ENCODE measurements at places on chromosomes 11 and 22.

DNA sequence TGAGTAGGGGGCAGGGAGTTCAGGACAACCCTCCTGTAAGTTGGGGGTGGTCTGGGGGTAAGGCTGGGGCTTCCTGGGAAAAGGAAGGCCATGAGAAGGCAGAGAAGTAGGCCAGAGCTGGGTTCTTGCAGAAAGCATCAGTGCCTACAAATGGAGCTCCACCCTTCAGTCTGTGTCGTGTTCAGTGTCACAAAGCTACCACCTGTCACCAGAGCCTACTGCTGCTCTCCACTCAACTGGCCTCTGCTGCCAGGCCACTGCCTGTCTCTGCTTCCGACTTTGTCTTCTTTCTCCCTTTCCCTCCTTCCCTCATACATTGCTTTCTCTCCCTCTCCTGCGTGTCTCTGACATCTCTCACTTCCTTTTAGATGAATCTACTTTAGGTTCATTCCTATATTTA, 3.4 kb upstream of the WBP2NL start:
- DNase-seq, result no peak

- no peak for DNase-seq
Measured at GRCh38 chr22:49660321-49660720, 167.4 kb downstream of the BRD1 start.

GRCh38 chr11:95715777-95716241, 73.8 kb downstream of the FAM76B start:
- DNase-seq, result no peak

GRCh38 chr22:49934891-49935557, 16.6 kb downstream of the CRELD2 start:
- DNase-seq, result no peak

GRCh38 chr11:33692013-33692504, 8.6 kb downstream of the C11orf91 start:
- peak; percentile 91 for DNase-seq

All from AG04450 (cell line).